ENCODE measurements at places on chromosomes 13 and 19. TPM values are rescaled to one million over a fixed set of nuclear protein-coding genes. Genes with fewer than 3 reads are reported as not detected.

DNA sequence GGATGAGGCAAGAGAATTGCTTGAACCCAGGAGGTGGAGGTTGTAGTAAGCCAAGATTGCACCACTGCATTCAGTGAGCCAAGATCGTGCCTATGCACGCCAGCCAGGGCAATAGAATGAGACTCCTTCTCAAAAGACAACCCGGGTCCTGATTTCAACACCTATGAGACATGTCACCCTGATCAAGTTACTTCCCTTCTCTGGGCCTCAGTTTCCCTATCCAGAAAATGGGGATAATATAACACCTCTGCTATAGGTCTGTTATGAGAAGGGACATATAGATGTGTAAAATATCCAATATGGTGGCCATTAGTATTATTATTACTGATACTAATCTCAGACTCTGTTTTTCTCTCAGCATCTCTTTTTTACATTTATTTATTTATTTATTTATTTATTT, 12.9 kb upstream of the GIPR start:
- no peak for DNase-seq

DNA sequence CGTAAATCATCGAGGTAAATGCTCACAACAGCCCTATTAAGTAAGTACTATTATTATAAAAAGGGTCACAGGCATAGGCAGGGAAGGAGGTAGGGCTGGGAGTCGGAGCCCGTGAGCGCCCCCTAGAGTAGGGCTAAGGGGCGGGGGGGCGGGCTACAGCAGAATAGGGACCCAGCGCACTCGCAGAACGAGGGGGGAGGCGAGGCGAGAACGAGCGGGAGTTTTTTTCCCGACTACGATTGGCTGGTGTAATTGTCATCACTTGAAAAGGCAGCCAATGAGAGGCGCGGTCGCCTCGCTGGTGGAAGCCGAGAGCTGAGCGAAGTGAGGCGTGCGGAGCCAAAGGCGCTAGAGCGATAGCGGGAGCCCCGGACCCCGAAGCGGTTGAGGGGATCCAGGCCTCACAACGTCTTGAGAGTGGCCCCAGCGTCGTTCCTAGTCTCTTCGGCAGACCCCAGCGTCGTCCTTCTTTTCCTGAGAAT, 24.2 kb downstream of the KEAP1 start:
- peak; percentile 62 for DNase-seq

- no peak for DNase-seq
Observed at GRCh38 chr13:27955014-27955591, 14.0 kb downstream of the CDX2 start.

DNA sequence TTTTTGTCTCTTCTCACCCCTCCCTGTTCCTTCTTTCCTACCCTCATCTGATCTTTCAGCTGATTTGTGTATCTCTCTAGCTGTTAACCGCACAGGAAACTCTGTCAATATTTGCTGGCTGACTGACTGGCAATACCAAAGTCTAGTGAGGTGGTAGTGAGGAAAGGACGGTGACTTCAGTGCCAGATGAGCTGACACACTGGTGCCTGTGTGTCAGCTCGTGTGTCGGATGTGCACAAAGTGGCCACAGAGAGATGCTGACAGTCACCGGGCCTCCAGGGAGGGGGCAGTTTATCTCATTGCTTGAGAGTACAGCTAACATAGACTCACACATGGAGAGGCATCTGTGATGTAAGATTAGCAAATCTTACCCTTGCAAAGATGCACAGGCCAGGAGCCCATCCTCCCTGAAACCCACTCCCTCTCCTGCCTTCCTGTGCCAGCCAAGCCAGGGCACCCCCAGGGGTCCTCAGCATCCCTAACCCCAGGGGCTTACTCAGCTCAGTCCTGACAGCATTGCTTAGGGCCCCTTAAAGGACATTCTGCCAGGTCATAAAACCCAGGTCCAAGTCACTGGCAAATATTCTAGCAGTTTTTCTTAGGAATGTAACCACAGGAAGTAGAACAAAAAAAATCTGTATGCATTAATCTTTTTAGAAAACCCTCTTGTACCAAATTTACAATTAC, 80.2 kb downstream of the SHISA2 start:
- DNase-seq, result no peak

GRCh38 chr13:111874981-111875380, 192.0 kb upstream of the SOX1 start:
- no peak for DNase-seq

- DNase-seq, result no peak
Observed at GRCh38 chr19:40229484-40229883, 3.0 kb upstream of the CCNP start.

- DNase-seq, result peak; percentile 37
Observed at GRCh38 chr13:27170516-27171243, 931 bp downstream of the USP12 start.

- no peak for DNase-seq
Observed at GRCh38 chr13:91482427-91482826, 84.0 kb downstream of the GPC5 start.

DNA sequence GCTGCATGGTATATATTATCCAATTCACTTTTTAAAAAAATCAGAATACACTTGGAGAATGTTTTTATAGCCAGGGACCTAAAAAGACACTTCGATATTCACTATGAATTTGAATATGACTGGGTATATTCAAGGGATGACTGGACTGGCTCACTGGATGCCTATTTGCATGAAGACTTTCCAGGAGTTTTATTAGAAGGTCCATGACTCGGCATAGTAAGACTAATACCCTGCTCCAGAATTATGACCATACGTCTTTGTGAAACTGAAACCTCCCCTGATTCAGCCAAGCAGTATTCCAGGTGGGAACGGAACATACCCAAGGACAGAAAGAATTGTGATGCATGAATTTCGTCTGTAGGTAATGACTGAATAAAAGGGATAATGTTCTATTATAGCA, 3.9 kb upstream of the FAM216B start:
- no peak for DNase-seq

DNA sequence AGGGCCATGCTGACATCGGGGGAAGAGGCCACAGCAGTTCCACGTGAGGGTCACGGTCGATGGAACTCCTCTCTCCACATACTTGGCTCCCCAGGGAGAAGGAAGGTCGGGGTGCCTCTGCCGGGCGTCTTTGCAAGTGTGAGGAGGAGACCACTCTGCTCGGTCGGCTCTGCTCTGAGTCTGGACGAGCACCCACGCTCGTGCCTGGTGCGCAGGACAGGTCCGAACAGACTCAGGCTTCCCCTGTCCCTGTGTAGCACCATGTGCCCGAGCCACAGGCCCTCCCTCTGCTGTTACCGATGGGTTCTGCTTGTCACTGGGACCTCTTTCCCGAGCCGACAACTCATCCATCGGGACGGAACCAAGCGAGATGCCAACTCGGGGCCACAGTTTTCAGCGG, 35.1 kb downstream of the TMEM255B start:
- no peak for DNase-seq

DNA sequence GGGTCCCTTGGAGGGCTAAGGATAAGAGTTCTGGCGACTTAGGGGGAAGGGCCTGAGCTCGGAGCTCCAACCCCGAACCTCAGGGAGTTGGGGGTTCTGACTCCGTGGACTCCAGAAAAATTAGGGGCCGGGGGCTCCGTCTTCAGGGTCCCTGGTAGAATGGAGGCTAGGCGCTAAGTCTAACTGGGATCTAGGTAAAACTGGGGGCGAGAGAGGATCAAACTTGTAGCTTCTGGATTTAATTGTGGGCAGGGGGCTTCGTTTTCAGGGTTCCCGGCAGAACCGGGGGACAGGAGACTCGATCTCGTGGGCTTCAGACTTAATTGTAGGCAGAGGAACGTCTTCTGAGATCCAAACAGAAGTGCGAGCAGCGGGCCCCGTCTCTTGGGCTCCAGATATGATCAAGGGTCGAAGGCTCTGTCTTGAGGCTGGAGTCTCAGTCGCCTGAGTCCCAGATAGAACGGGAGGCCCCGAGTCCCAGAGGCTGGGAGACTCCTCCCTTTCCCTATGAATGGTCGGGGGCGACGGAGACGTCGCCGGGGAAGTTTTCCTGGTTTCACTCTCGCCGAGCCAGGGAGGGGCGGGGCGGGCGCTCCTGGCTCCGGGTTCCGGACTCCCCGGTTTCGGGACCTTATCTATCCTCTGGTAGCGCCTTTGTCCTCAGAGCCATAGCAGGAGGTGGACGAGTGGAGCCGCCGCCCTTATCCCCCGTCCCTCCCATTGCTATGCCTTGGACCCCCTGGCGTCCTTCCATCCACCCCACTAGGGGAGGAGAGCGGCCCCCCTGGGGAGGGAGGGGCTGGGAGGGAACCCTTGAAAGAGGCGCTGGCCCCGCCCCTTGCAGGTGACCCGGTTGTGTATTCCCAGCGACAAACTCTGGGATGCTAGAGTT, 1.3 kb downstream of the NECTIN2 start:
- DNase-seq, result peak; percentile 31

- DNase-seq, result no peak
Observed at GRCh38 chr13:79709471-79709870, 228.5 kb downstream of the NDFIP2 start.

DNA sequence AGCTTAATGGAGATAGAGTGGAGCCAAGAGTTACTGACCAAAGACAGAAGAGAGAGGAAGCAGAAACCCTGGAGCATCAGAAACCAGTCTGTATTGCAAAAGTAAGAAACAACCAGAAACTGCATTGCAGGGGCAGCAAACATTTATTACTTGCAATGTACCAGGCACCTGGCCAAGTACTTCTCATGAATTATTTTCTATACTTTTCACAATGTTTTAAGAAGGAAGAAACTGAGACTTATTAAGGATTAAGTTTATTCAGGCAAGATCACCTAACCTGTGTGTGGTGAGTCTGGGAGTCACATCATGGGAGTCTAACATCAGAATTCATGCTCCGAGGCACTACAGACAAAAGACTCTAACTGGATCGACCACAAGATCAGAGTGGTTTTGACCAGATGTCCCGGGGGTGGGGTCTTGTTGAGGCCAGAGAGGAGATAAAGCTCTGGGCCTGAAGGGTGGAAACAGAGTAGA, 47.4 kb downstream of the TNFRSF19 start:
- DNase-seq, result no peak

- DNase-seq, result no peak
Observed at GRCh38 chr13:45786293-45786920, 65.1 kb downstream of the SIAH3 start.

- no peak for DNase-seq
Observed at GRCh38 chr13:74092711-74093110, 41.5 kb downstream of the KLF12 start.

GRCh38 chr13:51807041-51807440, 3.1 kb upstream of the DHRS12 start:
- no peak for DNase-seq

- no peak for DNase-seq
Observed at GRCh38 chr19:1977120-1977519, 36.1 kb downstream of the CSNK1G2 start.

DNA sequence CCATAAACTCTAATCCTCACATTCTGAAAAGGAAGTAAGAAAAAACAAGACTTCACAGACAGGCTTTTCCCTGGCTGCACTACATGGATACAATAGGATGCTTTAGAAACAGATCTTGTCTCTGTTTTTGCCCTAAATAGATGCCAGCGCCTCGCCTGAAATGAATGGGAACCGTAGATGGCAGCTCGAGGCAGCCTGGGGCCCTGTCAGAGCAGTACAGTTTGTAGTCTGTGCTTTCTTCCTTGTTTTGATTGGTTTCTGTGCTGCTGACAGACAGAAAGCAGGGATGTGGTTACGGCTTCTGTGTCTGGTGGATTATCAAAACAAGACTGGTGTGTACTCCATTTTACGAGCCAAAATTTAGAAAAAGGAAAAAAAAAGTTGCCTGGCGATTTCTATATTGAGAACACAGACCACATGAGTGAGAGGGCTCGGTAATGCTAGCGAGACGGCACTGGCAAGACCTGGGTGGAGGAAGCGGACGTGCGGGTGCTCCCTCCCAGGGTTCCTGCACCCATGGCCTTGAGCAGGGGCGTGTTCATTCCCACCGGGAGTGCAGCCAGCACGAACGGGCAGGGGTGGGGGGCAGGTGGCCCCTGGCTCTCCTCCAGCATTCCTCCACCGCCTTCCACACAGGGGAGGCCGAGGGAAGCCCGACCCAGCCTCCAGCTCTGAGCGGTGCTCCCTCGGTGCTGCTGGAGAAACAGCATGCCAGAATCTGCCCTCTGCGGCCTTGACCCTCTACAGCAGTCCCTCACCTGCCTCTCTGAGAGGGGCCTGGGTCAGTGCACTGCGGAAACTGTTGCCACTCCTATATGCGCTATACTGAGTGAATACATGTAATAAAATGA, 37.6 kb upstream of the C1QTNF9 start:
- DNase-seq, result no peak

DNA sequence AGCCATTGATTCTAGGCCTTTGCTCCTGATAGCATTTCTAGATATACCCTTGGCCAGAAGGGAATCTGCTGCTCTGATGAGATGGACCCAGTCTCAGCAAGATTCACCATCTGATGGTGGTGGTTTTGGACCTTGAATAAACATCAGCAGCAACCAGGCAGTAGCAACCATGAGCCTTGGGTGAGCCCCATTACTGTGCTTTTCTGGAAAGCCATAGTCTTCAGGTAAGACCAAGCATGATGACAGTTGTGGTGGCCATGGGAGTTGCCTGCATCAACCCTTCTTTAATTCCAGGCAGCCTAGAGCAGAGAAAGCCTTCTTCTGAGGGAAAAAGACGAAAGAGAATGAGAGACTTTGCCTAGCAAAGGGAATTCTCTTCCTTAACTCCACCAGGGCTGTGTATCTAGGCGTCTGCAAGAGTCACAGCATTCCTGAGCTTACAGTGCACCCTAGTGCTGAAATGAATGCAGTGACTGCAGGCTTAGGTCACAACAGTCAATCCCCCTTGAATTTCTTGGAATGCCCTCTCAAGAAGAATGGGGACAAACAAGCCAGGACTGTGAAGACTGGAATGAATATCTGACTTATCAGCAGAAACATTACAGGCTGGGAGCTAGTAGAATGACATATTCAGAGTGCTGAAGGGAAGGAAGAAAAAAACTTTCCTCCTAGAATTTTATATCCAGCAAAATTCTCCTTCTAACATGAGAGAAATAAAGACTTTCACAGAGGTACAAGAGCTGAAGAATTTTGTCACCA, 942.4 kb upstream of the PCDH20 start:
- no peak for DNase-seq

- no peak for DNase-seq
Observed at GRCh38 chr19:5445071-5445470, 10.1 kb upstream of the ZNRF4 start.

CCDC70 gene
- polyA plus RNA-seq, result not detected

NTN5 gene
- 0.80 TPM for polyA plus RNA-seq

ZFR2 gene
- 0.38 TPM for polyA plus RNA-seq

ARHGAP45 gene
- 12.0 TPM for polyA plus RNA-seq

HSD17B14 gene
- 18.6 TPM for polyA plus RNA-seq

PTPRH gene
- polyA plus RNA-seq, result 1.6 TPM

ACP7 gene
- 0.05 TPM for polyA plus RNA-seq

CD22 gene
- polyA plus RNA-seq, result 1.6 TPM

MEIS3 gene
- 58.5 TPM for polyA plus RNA-seq

MATK gene
- polyA plus RNA-seq, result 1.3 TPM

CYP4F12 gene
- 31.0 TPM for polyA plus RNA-seq

OSCAR gene
- polyA plus RNA-seq, result 2.3 TPM

CAPN12 gene
- polyA plus RNA-seq, result 3.2 TPM

PEAK3 gene
- 0.58 TPM for polyA plus RNA-seq

ZNF579 gene
- 10.8 TPM for polyA plus RNA-seq

RPS5 gene
- polyA plus RNA-seq, result 1,879 TPM

All from urinary bladder (tissue), 4 donors.